ENCODE measurements at places on chromosomes 5 and 9.

DNA sequence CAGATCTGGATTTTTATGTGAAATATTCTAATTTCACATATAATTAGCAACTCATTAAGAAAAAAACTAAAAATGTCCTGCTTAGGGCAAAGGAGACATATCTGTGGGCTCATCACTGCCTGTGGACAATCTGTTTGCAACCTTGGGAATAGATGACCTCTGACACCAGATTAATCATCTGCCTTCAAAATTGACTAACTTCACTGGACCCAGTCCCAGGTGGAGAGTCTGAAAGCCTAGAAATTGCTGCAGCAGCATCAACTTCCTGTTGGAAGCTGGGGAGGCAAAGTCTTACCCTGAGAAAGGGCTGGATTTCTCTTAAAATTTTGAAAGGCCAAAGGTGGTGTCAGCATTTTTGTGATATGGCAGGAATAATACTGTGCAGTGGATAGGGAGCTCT is 76.3 kb upstream of the TNC start:
- DNase-seq = no peak

DNA sequence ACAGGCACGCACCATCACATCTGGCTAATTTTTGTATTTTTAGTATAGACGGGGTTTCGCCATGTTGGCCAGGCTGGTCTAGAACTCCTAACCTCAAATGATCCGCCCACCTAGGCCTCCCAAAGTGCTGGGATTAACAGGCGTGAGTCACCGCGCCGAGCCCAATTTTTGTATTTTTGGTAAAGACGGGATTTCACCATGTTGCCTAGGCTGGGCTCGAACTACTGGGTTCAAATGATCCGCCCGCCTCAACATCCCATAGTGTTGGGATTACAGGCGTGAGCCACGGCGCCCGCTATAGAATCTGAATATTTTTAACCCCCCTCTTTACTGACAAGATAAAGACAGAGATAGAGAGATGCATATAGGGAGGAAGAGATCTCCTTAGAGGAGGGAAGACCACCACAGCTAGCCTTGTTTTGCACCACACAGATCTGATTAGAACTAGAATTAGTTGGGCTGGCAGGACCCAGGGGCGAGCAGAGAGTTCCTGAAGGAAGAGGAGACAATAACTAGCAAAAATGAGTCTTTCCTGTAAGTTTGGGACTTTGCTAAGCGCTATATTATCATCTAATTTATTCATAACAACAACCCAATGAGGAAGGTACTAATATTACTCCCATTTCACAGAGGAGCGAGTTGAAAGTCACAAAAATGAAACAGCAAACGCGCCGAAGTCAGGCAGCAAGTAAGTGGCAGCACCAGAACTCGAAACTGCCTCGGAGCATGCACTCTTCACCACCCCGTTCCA is 1.5 kb upstream of the ANKHD1 start:
- DNase-seq = no peak

GRCh38 chr9:14883310-14883944 is 26.8 kb downstream of the FREM1 start:
- no peak for DNase-seq

DNA sequence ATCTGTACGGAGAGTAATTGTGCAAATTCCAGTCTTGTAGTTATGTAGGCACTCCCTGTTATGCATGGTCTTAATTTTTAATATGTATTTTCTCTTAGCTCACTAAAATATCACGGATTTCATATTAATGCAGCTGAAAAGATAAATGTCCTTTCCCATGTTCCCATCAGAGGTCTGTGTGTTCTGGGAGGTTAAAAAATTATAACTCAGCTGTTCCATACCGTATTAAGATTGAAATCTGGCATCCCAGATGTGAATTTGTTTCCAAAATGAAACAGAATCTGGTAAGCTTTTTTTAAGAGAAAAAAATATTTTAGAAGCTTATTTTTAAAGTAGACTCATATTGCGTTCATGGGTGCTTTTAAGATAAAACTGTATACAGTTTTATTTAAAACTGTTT is 44.3 kb downstream of the SEMA6A start:
- no peak for DNase-seq

- peak; percentile 26 for DNase-seq
These were observed 141.1 kb upstream of the RAD23B start for GRCh38 chr9:107141967-107142366.

GRCh38 chr5:94693043-94693822 is 74.8 kb downstream of the SLF1 start:
- DNase-seq = peak; percentile 51

- no peak for DNase-seq
These were observed 56.7 kb upstream of the EQTN start for GRCh38 chr9:27353474-27354229.

DNA sequence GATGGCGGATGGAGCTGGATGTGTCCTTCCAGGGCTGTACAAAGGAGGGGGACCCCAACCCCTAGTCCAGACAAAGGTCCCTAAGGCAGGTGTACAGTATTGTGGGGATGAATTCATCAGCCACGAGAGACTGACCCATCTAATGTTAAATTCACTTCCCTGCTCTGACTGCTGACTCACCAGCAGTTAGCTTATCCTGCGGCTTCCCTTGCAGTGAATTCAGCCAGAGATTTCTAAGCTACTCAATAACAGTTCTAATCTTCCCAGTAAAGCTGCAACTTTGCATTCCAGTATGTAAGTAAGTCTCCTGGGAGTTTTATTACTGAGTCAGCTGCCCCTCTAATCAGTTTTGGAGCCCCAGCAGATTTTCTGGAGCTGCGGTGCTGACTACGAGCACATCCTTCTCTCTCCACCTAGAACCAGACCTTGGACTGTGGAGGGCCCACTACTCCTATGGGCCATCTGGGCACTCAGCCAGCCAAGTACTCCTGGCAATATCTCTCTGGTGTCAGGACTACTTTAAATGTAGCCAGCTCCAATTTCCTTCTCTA is 16.1 kb downstream of the B4GALT1 start:
- peak; percentile 55 for DNase-seq

- DNase-seq = no peak
These were observed 64.4 kb downstream of the MAP1B start for GRCh38 chr5:72171667-72172066.

DNA sequence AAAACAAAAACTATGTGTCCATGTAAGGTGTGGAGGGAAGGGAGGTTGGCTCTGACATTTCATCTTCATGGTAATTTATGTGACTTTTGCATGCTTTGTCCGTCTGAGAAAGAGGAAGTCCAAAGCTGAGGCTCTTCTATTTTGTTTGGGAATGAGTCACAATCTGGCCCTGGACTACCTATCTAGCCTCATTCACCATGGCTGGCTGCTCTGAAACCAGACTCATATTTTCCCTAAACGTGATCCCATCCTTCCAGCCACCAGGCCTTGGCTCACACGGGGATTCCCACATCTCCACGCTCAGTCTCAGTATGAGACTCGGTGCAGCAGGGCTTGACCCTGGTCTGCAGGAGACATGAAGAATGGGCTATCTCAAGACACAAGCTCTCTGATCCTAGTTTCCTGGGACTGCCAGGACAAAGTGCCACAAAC is 672.8 kb downstream of the ACTL7B start:
- no peak for DNase-seq

DNA sequence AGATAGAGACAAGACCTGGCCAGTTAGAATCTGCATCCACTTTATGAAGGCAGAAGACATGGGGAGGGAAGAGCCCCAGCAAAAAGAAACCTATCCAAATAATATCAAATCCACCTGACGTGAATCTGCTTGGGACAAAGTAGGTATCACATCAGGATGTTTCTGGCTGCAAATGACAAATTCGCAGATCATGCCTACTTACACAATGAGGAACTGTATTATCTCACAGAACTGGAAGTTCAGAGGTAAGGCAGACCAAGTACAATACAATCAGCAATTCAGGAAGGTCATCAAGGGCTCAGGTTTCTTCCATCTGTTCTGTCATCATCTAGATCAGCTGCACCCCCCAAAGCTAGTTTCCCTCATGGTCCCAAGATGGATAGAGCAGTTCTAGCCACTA is 13.2 kb upstream of the NR4A3 start:
- DNase-seq = no peak

- DNase-seq = no peak
These were observed 106.8 kb downstream of the ENTREP1 start for GRCh38 chr9:69431777-69432176.

- no peak for DNase-seq
These were observed 14.0 kb upstream of the TCF7 start for GRCh38 chr5:134100283-134101091.

DNA sequence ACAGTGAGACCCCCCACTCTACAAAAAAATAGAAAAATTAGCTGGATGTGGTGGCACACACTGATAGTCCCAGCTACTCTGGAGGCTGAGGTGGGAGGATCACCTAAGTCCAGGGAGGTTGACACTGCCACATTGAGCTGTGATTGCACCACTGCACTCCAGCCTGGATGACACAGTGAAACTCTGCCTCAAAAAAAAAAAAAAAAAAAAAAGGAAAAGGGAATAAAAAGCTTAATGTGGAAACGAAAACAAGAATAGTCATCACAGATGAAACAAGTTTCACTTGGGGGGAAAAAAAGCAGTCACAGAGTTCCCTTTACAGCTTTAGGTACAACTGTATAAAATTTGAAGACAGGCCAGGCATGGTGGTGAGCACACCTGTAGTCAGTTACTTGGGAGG is 84.2 kb downstream of the FNBP1 start:
- no peak for DNase-seq

DNA sequence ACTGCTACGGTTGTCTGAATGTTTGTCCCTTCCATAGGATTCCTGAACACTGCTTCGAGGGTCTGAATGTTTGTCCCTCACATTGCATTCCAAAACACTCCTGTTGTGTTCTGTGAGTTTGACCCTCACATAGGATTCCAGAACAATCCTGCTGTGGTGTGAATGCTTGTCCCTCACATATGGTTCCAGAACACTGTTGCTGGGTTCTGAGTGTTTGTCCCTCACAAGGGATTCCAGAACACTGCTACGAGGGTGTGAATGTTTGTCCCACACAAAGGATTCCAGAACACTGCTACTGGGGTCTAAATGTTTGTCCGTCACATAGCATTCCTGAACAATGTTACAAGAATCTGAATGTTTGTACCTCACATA is 201.2 kb downstream of the FOXD4L6 start:
- DNase-seq = no peak

DNA sequence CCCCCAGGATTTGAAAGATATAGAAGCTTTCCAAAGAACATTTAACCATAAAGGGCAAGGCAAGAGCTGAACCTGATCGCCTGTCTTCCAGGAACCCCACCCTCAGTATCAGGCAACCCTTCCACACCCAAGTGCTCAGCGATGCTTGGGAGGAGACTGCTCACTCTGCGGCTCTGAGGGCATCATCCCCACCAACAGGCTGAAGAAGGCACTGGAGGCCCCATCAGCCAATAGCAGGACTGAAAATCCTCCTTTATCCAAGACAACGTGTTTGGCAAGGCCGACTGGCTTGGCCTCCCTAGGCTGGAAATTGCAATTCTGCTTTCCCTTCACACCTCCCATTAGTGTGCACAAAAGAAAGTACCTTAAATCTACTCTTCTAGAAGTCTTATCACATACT is 1.4 kb upstream of the PPP2CA start:
- no peak for DNase-seq

DNA sequence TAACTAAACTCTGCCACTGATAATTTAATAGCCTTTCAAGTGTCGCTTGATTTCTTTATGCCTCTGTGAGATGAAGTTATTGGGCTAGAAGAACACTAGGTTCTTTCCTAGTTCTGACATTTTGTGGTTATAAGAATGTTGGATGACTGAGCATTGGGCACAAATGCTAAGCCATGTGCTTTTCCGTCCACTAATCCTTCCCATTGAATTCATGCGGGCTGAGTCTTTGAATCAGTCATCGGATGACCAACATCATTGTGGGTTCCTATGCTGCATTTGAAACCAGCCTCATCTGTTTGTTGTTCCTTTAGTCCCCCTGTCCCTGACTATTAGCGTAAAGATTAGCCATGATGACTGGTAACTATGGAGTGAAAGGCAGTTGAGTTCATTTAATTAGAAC is 58.5 kb downstream of the ALDH1A1 start:
- no peak for DNase-seq

DNA sequence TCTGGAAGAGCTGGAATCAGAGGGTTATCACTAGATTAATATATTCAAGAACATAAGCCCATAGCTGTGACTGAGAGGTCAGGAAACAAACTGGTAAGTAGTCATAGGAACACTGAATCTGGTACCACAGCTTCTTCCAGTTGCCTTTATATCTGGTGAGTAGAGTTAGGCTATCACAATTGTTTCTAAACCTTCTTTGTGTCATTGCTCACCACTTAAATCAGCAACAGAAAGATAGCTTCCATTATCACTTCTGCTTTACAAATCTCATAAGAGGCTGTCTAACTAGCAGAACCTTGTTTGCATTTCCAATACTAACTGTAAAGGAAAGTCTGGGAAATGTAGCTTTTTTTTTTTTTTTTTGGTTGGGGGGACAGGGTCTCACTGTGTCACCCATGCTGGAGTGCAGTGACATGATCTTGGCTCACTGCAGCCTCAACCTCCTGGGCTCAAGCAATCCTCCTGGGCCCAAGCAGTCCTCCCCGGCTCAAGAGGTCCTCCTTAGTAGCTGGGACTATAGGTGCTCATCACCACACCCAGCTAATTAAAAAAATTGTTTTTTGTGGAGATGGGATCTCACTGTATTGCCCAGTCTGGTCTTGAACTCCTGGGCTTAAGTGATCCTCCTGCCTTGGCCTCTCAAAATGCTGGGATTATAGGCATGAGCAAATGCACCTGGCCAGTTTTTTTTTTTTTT is 22.0 kb downstream of the CDC42SE2 start:
- no peak for DNase-seq

DNA sequence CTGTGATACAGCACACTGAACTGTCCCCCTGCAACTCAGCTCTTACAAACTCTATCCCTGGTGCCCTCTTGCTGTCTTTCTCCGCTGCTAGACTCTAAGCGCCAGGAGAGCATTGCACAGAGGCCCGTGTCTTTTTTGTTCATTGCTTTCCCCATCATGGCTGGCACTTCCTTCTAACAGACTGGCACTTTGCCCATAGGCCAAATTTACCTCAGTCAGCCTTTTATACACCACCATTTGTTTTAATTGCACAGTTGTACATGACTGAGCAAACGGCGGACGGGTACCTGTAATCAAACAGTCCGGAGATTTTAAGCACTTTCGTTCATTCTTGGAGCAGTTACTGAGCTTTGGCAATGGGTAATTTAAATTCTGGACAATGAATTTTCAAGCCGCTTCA is 102.2 kb upstream of the CLINT1 start:
- no peak for DNase-seq

- DNase-seq = no peak
These were observed 51.6 kb downstream of the ENTREP1 start for GRCh38 chr9:69376651-69377050.

- no peak for DNase-seq
These were observed 528.9 kb upstream of the ZNF462 start for GRCh38 chr9:106334081-106334480.

DNA sequence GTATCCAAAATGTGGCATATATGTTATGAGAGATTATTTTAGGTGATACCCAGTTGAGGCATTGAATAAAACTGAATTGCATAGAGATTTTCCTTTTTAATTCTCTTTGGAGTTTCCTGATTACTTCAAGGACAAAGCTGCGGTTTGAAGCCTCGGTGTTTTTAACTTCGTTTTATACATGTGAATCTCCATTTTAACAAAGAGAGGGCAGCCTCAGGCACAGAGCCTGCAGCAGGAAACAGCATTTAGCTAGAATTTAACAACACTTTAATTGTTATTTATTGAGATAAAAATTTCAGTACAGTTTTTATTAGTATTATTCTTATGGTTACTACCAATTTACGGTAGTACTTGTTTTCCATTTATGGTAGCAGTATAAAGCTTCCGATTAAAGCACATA is 114.0 kb downstream of the KIF4B start:
- DNase-seq = no peak

- DNase-seq = no peak
These were observed 172.6 kb upstream of the S1PR3 start for GRCh38 chr9:88818495-88819201.
